ENCODE measurements at places on chromosomes 5 and 9.

DNA sequence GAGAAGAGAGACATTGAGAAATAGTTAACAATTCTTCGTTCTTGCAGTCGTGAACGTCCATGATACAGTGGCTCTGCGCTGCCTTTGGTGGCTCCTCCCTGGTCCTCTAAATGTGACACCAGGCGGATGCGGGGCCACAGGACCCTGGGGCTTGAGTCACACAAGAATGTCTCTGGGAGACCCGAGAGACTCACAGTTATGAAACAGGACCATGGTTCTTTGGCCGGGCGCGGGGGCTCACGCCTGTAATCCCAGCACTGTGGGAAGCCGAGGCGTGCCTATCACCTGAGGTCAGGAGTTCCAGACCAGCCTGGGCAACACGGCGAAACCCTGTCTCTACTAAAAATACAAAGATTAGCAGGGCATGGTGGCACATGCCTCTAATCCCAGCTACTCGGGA lies 767 bp upstream of the ZDHHC11 start:
- DNase-seq = no peak

GRCh38 chr9:27005491-27005890 lies at the start of gene LRRC19:
Gene LRRC19, minus strand, starts transcription at chr9:27005672. Its CDS starts 5,978 bp downstream, at chr9:26999694.
- no peak for DNase-seq

DNA sequence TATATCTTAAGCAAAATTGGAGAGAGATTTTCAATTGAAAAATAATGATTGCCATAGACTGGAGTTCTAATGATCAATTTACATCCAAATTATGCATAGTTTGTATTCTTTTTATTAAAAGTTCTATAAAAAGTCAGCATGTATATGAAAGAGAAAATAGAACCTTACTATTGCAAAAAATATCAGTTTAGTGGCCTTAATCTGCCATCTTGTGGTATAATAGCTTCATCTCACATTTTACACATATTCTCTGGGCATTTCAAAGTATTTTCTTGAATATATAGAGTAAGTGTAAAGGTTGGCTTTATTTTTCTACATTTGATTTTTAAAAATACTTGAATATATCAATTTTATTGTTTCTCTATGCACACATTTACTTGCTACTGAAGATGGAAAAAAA lies 1858.6 kb upstream of the CDH9 start:
- DNase-seq = no peak

DNA sequence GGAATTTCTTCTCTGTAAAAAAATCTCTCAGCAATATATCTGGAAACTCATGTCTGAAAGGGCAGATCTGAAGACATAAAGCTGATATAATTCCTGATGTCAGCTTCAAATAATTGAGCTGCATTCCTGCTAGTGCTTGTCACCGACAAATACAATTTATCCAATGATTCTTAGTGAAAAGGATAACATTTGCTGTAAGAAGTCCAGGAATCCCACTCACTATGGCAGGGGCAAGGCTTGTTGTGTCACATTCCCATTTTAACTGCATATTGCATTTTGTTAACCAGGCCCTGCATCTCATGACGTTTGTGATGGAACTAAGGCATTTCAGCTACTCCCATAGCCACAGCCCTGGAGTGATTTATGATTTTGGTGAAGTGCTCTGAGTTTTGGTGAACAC lies 160.1 kb upstream of the DAB2 start:
- no peak for DNase-seq

GRCh38 chr9:80175286-80176150 lies 603.8 kb downstream of the TLE4 start:
- no peak for DNase-seq

- DNase-seq = no peak
These were observed 42.2 kb upstream of the IL17B start for GRCh38 chr5:149421372-149421685.

DNA sequence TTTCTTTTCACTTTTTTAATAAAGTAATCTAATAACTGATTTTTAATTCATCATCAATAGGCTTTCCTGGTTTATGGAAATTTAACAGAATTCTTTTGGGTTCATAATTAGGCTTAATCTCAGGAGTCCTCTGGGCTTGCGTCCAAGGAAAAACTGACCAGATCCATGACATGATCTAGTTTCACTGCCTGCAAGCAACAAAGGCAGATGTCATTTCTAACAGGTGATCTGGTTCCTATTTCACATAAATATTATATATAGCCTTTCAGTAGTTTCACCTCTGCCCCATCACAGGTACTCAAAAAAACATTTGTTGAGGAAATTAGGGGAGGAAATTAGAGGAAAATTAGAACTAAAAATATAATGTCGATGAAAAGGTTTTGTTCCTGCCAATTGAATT lies 126.4 kb downstream of the FBXL17 start:
- DNase-seq = no peak

DNA sequence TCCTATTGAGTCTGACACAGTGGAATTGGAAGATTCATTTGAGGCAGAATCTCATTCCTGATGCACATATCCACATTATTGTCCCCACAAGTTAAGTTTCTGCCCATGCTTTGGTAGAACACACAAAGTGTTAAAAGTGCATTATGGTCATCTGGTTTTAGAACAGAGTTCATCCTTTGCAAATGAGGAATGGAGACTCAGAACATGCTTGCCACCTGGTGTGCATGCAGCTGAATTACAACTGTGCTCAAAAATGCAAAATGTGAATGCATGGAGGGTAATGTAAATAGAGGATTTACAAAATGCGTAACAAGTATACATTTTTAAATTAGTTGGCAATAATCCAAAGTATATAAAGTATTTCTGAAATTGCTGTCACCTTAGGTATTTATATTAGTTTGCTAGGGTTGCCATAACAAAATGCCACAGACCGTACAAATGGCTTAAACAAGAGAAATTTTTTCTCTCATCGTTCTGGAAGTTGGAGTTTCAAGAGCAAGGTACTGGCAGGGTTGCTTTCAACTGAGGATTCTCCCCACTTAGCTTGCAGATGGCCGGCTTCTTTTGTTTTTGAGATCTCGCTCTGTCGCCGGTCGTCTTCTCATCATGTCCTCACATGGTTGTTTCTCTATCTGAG lies 671.1 kb downstream of the TAF11L14 start:
- DNase-seq = peak; percentile 21

DNA sequence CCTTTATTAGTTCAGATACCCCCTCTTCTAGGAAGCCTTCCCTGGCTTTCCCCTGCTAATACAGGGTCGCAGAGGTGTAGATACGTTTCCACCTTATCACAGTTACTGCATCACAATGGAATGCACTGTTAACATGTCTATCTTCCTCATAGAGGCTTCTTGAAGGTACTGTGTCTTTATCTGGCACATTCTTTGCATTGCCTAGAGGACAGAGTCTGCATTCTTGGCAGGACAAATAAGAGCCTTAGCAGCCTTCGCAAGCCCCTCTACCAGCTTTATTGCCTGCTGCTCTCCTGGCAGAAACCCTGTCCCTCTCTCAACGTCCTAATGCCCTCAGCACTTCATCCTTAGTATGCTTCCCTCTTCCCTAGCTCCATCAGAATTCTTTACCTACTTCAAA lies 31.6 kb downstream of the SLC1A3 start:
- DNase-seq = no peak
